Activated CD4-positive, alpha-beta T cell treated with anti-CD3 and anti-CD28 coated beads for 36 hours (primary cell): ENCODE measurements at places on chromosomes 12 and 14.

GRCh38 chr12:116719731-116720528 lies 17.9 kb downstream of the SPRING1 start:
- no peak overlapping the region for H3K4me3 ChIP-seq
- peak overlapping the region; percentile 58 for H3K27ac ChIP-seq
- peaks cover 18% of the 10 kb centered on the region for H3K4me1 ChIP-seq

DNA sequence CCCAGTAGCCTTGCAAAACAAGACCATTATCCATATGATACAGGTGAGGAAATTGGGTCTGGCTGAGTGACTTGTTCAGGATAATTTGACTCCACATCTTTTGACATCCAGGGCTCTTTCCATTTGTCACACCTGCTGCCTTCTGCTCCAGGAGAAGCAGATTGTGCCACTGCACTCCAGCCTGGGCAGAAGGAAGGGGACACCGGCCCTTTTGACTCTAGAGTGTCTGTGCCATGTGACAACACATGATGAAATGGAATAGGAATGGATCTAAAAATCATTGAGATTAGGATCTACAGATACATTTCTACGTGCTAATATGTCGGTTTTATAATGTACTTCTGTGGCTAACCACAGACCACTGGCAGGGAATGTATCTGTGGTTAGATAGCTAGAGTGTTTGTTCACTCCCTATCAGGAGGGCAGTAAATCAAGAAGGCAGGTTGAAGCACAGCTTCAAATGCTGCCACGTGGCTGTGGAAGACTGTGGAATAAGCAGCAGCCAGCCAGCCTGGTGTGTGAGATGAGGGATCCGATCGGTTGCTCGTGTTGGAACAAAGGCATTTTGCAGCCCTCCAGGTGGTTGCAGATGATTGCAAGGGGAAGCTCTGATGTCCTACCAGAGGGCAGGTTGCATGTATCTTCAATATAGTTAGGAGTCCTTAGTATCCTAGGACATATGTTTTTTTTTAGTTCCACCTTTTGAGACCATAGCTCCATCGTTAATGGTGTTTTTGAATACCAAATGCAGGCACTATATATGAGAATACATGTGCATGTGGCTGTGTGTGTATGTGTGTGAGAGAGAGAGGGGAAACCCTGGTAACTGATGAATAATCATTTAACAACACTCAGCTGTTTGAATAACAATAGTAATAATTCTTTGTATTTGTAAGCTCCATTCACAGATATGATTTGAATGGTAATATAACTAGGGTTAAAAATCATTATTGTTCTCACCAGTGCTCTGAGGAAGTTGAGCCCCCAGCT lies 28.6 kb downstream of the EML1 start:
- H3K4me1 ChIP-seq: peaks cover 25% of the 10 kb centered on the region
- peak; percentile 33 for DNase-seq
- peaks cover 34% of the 10 kb centered on the region for H3K27me3 ChIP-seq
- H3K36me3 ChIP-seq: no peaks in the 10 kb centered on the region
- H3K27ac ChIP-seq: no peak overlapping the region

DNA sequence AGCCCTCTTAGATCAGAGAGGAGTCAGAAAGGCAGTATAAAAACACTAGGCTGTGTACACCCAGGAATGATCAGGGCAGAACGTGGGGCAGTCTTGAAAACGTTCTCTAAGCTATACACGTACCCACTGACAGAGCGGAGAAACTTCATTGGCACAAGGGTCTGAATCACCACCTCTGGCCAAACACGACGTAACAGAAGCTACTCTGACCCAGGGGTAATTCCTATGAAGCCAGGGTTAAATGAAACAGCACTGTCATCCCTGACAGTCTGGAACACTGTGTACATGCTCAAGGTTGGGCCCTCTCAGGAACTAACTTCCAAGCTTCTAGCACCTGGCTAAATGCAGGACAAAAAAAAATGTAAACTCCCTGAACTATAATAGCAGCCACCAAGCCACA lies 38.4 kb downstream of the PARP11 start:
- no peak overlapping the region for H3K27ac ChIP-seq
- peaks cover 48% of the 10 kb centered on the region for H3K4me1 ChIP-seq
- H3K27me3 ChIP-seq: no peaks in the 10 kb centered on the region
- H3K36me3 ChIP-seq: peaks cover 18% of the 10 kb centered on the region
- no peak for DNase-seq

DNA sequence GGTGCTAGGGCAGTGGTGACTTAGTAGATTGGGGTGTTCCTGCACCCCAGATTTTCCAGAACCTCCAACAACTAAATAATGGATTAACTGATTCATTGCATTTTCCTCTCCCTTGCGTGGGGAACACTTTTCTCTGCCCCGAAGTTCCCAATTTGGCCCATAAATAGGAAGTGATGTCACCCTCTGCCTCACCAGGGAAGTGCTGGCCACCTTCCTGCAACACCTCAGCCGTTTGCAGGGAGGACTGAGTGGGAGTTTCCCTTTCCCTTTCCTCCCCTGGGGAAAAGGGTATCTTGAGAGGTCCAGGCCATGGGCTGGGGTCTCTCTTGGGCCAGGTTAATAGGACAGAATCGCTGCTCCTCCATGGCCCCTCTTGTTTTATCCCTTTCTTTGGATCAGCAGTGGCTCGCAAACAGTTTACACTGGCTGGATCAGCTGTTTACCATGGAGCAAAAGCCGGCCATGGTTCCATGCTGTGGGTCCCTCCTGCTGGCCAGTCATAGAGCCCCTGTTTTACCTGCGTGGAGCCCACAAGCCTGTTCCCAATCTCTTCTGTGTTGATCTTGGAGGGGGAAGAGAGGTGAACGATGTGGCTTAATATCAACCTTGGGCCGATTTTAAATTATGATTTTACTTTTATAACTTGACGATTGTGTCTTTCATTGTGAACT lies 91.6 kb upstream of the VRK1 start:
- no peak overlapping the region for H3K27ac ChIP-seq
- H3K4me3 ChIP-seq: no peak overlapping the region
- no peak for DNase-seq
- no peaks in the 10 kb centered on the region for H3K4me1 ChIP-seq

- peaks cover 12% of the 10 kb centered on the region for H3K27me3 ChIP-seq
- no peak overlapping the region for H3K4me3 ChIP-seq
- H3K36me3 ChIP-seq: no peaks in the 10 kb centered on the region
Observed at GRCh38 chr12:16350682-16351081, 3.2 kb downstream of the MGST1 start.

- no peak for DNase-seq
- no peaks in the 10 kb centered on the region for H3K4me1 ChIP-seq
- no peak overlapping the region for H3K4me3 ChIP-seq
- no peaks in the 10 kb centered on the region for H3K36me3 ChIP-seq
Observed at GRCh38 chr12:84046859-84047258, 865.7 kb downstream of the SLC6A15 start.

DNA sequence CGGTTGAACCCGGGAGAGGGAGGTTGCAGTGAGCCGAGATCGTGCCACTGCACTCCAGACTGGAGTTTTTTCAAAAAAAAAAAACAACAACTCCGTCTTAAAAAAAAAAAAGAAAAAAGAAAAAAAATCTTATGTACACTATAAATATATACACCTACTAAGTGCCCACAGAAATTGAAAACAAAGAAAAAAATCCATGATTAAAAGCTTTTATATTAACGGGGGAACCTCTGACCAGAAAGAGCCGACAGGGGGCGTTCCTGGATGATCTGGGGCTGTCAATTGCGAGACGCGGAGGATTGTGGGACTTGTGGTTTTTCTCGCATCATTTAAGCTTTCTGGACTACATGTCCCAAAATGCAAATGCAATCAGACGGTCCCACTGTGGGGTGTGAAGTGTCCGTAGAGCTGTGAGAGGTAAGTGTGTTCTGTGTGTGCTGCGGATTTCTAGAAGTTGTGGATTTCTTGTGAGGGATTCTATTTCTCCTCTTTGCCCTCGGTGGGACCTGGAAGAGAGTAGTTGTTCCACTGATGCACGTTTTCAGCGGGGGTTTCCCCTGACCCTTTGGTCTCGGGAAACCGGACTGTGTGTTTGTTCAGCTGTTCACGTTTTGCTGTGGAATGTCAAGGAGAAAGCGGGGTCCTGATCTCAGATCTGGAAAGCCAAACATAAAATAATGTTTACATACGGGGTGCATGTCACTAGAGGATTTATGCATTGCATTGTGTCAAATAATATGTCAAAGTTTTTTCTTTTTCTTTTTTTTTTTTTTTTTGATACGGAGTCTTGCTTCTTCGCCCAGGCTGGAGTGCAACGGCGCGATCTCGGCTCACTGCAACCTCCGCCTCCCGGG lies at the start of gene SIRT4:
Gene SIRT4, plus strand, starts transcription at position 360 of the 854 bp plus-strand sequence. CDS start 1,241 bp downstream, outside the sequence.
- H3K4me3 ChIP-seq: peak within 1 kb of the TSS; percentile 95
- no peaks in the 10 kb centered on the region for H3K36me3 ChIP-seq
- no peaks in the 10 kb centered on the region for H3K27me3 ChIP-seq
- H3K4me1 ChIP-seq: peaks cover 9% of the 10 kb centered on the region
- peak; percentile 94 for DNase-seq

GRCh38 chr14:27739657-27740156 lies 1026.9 kb upstream of the FOXG1 start:
- no peak overlapping the region for H3K4me3 ChIP-seq
- DNase-seq: no peak

DNA sequence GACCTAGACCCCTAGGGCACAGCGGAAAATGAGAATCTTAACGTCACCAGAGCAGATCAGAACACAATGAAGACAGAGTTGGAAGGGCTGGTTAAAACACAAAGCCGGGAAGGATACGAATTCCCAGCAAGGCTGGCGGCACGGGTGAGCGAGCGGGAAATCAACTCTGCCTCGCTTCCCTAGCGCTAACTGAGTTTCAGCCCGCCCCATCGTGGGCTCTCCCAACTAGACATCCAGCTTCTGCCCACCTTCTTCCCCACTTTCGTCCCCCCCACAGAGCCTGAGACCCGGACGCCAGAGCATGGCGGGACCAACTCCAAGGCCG lies 377 bp downstream of the CCNT1 start:
- peak overlapping the region; percentile 99 for H3K4me3 ChIP-seq
- no peaks in the 10 kb centered on the region for H3K27me3 ChIP-seq
- peak overlapping the region; percentile 99 for H3K27ac ChIP-seq
- DNase-seq: no peak
- H3K36me3 ChIP-seq: peaks cover 51% of the 10 kb centered on the region

DNA sequence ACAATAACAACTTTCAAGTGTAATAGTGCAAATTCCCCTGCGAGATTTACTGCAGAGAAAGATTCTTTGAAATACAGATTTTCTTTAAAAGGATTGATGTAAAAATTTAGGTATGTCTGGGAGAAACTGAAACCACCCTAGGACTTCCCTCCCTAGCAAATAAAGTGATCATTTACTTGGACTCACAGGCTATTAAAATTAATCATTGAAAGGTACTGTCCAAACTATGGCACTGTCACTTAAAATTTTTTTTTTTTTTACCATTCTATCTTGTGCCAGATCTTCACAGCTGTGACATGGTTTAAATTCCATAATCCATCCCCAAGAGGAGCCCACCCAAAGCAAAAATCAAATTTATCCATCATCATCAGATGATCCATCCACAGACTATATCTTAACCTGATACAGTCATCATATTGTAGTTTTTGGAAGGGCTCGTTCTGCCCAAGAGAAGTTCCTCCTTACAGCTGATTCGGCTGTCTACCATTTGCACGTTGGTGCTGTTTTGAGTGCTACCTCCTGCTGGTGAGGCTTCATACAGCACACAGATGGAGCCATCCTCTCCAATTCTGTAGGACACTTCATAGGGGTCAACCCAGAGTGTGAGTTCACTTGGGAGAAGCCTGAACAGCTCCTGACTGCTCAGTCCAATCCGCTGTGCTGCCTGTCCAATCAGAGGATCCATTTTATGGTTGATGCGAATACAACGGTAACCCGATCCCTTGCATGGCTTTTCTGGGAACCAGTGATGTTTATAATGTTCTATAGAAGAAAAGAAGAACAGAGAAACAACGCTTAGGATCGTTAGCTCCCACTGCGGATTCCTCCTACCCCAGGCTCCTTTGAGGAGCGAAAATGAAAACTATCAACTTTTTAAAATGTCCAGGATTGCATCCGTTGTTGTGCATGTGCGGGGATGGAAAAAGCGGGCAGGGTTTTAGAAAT lies 1.7 kb downstream of the BTG1 start:
- DNase-seq: peak; percentile 81
- peak overlapping the region; percentile 99 for H3K4me3 ChIP-seq
- peaks cover 73% of the 10 kb centered on the region for H3K36me3 ChIP-seq
- peak overlapping the region; percentile 94 for H3K27ac ChIP-seq

- H3K4me1 ChIP-seq: no peaks in the 10 kb centered on the region
- H3K36me3 ChIP-seq: no peaks in the 10 kb centered on the region
- DNase-seq: no peak
- no peak overlapping the region for H3K4me3 ChIP-seq
- H3K27me3 ChIP-seq: peaks cover 1% of the 10 kb centered on the region
Observed at GRCh38 chr12:69447892-69448291, 22.3 kb upstream of the FRS2 start.

- no peaks in the 10 kb centered on the region for H3K36me3 ChIP-seq
- no peaks in the 10 kb centered on the region for H3K4me1 ChIP-seq
- no peak for DNase-seq
- no peak overlapping the region for H3K4me3 ChIP-seq
- H3K27ac ChIP-seq: no peak overlapping the region
Observed at GRCh38 chr14:49508124-49508523, 78.1 kb downstream of the RPS29 start.

DNA sequence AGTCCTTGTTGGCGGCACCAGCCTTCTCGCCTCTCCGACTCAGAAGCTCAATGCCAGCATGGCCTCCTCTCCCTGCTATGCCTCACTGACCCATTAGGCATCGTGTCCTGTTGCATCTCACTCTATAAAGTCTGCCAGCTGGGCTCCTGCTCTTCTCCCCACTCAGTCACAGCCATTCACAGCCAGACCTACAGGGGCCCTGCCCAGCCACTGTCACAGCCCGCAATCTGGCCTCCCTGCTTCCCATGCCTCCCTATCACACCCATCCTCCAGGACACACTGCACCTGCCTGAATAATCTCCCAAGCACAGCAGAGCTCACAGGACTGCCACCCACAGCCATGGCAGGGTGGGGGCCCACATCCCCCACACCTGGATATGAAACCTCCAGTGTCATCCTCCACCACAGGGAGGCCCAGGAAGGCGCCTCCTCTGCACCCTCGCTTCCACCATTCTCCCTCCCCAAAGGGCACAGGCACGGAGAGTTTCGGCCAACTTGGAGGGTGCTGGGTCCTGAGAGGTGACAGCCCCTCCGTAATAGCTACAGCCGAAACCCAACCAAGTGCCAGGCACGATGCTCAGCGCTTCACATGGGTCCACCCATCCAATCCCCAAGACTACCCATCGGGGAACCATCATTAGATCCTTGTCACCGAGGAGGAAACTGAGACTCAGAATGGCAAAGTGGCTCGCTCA lies 370.3 kb downstream of the BCL11B start:
- H3K4me1 ChIP-seq: no peaks in the 10 kb centered on the region
- no peaks in the 10 kb centered on the region for H3K27me3 ChIP-seq
- no peaks in the 10 kb centered on the region for H3K36me3 ChIP-seq
- no peak overlapping the region for H3K4me3 ChIP-seq
- no peak for DNase-seq
- no peak overlapping the region for H3K27ac ChIP-seq

- H3K36me3 ChIP-seq: no peaks in the 10 kb centered on the region
- no peak overlapping the region for H3K27ac ChIP-seq
Observed at GRCh38 chr14:85316701-85317410, 213.1 kb upstream of the FLRT2 start.
